Small intestine (tissue), 16 donors: ENCODE measurements at places on chromosomes 6 and 20.
A peak's percentile ranks its signal among the peaks of the same experiment; 100 is the strongest.

DNA sequence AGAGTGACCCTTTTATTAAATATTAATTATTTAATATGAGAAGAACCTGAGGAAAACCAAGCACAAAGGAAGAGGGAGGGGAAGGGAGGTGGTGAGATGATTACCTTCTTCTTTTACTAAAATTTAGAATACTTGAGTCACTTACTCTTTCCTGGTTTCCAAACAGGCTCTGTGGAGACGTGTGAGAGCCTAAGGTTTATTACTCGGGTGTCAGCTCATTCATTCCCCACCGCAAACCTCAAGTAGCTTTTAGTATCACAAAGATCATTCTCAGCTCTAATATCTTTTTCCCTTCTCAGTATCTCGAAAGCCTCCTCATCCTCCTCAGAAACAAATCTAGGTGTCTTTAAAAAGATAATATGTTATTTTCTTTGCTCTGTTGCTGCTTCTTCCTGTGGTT is 497.2 kb upstream of the JARID2 start:
- no peak for DNase-seq

DNA sequence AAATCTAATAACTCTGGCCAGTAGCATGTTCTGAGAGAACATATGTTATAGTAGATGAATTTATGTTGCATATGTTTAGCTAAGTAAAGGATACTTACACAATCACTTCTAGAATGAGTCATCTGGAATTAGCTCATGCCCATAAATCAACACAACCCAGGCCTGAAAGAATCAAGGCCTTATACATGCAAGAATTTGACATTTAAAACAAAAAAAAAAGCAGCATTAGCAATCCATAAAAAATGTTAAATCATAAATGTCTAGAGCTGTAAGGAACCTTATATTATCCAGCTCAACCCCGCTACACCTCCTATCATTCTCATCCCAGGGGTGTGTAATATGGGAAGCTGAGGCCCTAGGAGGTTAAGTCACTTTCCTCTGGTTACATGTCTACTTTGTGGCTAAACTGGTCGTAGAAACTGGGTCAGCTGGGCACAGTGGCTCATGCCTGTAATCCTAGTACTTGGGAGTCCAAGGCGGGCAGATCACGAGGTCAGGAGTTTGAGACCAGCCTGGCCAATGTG is 105.2 kb upstream of the CARMIL1 start:
- DNase-seq, result peak; percentile 79

DNA sequence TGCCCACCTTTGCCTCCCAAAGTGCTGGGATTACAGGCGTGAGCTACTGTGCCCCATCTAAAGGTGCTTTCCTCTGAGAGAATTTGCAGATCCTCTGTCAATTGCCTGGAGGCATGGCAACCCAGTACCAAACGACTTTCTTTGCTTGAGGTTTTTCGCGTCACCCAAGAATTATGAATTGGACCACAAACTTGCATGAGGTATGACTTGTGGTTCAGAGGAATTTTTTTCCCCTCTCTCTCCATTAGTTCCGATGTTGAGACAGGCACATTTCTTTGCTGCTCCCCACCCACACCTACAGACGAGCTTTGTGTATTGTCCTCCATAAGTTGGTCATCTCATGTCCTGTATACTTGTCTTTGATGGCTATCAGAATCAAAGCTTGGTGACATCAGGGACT is 11.8 kb upstream of the SCAF8 start:
- DNase-seq, result no peak

- peak; percentile 94 for DNase-seq
Observed at GRCh38 chr20:25310268-25310920, 62.5 kb downstream of the PYGB start.

GRCh38 chr6:109315341-109316110 is 66.7 kb downstream of the CD164 start:
- DNase-seq, result no peak

- no peak for DNase-seq
Observed at GRCh38 chr6:168719901-168720300, 278.9 kb downstream of the SMOC2 start.

DNA sequence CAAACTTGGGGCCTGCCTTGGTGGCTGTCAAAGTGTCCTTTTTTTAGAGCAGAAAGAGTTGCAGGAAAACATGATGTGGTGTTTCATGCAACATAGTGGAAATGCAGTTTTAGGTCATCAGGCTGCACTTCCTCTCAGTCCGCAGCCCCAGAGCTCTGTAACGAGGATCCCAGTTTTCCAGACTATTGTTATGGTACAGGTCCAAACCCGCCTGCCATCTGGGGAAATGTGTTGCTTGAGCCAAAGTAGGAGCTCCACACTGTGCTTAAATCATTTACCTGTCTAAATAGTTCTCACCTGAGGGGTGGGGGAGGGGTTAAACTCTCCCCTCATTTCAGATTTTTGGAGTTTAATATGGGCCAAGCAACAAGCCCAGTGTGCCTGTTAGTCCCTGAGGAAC is 59.8 kb downstream of the GOPC start:
- no peak for DNase-seq

GRCh38 chr6:44649365-44650025 is 262.0 kb downstream of the CDC5L start:
- DNase-seq, result no peak

- no peak for DNase-seq
Observed at GRCh38 chr20:63139837-63140236, 76.1 kb downstream of the YTHDF1 start.

GRCh38 chr6:151962246-151962846 is 154.9 kb downstream of the ESR1 start:
- no peak for DNase-seq

DNA sequence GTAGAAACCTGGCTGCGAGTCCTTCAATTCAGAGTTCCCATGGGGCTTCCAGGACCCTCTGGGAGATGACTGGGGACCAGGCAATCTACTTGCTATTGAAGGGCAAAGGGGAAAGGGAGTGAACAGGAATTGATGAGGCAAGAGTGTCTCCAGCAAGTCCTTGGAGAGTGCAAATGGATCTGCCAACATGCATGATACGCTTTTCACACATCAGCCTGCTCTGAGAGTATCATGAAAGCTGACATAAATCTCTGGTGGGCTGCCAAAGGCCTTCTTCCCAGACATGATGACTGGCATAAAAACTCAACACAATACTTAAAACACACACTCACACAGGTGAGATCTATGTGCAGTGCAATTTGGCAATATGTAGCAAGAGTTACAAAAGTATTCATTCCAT is 759.1 kb downstream of the PTPRT start:
- DNase-seq, result no peak

DNA sequence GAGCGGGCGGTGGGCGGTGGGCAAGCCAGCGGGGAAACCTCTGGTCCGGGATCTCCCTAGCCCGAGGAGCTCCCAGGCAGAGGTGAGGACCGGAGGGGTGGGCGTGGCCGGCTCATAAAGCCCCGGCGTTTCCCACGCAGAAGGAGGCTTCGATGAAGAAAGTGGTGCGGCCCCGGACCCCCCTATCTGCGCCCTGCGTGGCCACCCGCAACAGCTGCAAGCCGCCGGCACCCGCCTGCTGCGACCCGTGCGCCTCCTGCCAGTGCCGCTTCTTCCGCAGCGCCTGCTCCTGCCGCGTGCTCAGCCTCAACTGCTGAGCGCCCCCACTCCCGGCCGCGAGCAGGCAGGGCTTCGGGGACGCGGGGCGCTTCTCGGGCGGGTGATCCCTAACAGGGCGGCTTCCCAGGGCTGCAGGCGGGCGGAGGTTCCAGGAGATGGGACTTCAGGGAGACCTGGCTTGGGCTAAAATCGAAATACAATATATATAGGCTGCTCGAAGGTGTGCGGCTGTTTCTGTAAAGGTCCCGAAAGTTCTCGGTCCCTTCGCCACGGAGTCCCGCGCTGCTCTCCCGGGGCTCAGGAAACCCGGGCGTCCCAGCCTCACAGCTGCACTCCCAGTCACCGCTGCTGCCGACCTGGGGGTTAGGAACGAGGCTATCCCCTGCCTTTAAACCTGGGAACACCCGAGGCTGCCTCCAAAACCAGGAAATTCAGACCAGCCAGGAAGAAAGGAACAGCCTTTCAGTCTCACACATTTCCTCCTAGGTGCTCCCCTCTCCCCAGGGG is 27.8 kb downstream of the ASIP start:
- DNase-seq, result peak; percentile 40

DNA sequence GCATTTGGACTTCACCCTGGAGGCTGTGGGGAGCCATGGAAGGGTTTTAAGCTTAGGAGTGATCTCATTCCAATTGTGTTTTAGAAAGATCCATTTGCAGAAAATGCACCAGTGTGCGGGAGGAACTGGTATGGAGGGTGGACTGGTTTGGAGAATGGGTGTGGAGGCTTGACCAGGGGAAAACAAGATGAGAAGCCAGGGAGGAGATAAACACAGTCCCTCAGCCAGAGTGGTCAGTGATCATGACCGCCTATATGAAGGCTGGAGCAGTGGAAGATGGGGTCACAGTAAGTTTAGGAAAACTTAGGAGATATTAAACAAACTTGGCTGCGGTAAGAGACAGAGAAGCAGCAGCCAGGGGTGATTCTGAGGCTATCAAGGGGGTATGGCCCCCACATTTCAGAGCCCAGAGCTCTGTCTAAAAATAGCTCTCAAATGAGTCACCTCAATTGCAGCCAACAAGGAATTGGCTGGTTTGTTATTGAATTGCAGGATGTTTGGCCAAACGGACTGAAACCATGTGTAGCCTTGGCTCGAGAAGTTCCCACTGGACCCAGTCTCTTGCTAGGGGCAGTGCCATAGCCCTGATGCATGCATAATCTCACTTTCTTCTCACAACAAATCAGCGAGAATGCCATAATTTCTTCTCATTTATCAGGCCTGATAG is 159.9 kb upstream of the TOP1 start:
- no peak for DNase-seq

GRCh38 chr20:58994390-58995159 is 12.5 kb downstream of the CTSZ start:
- no peak for DNase-seq

DNA sequence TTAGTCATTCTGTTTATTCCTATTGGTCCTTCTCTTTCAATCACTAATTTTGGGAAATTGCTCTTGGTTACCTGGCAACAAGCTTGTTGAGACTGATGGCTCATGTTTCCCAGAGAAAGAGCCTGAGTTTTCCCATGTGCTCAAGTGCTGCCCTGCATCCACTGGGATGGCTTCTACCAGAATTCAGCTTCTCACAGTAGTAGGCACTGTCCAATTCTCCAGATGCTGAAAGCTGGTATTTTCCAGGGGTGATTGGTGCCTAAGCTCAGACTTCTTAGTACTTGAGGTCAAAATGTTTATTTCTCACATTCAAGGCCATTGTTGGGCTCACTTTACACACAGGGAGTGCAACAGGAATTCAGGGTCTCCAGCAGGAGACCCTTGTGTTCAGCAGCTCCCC is 29.1 kb upstream of the SLC2A12 start:
- no peak for DNase-seq

DNA sequence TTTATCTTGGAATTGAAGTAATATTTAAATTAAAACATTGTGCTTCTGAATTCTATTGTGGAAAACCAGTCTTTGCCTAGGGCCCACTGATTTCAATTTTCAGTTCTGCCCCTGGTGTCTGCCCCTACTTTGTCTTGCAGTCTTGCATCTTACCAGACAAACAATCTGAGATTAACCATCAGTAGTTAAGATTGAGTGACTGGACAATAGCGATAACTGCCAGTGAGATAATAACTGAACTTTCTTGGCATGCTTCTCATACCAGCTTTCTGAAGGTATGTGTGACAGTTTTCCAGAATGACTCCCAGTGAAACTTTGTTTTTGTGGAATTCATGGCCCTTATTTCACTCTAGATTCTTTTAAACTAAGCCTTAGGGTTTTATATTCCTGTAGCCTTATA is 53.5 kb downstream of the KCNQ5 start:
- DNase-seq, result no peak

GRCh38 chr20:60038400-60039008 is 80.3 kb downstream of the CDH26 start:
- DNase-seq, result no peak
